ENCODE measurements at places on chromosomes 16 and 17.

DNA sequence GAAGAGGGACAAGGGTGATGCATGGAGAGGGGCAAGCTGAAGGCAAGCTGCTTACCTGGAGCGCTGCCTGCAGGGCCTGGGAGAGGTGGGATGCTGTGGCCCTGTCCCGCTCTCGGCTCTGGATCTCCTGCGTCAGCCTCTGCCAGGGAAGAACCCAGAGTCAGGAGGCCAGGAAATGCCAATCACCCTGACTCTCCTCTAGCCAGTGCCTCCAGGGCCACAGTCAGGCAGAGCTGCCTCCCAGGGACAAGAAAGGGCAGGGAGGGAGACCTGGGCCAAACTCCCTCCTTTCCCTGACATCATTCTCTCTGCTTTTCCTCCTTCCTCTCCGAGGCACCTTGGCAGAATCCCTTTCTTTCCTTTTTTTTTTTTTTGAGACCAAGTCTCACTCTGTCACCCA lies 11.3 kb downstream of the CDK3 start:
- no peak for DNase-seq

DNA sequence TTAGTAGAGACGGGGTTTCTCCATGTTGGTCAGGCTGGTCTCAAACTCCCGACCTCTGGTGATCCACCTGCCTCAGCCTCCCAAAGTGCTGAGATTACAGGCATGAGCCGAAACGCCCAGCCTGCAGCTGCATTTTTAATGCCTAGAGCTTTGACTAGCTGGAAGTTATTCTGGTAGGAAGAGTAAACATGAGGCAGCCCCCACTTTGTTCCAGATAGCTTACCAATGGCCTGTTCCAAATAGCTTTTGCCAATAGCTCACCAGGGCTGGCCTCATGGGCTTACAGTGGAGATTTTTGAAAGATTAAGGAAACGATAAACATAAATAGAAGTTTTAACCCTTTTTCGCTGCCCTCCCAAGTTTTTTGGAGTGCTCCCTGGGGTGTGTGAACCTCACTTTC lies 9.8 kb downstream of the TRPV2 start:
- DNase-seq = no peak

DNA sequence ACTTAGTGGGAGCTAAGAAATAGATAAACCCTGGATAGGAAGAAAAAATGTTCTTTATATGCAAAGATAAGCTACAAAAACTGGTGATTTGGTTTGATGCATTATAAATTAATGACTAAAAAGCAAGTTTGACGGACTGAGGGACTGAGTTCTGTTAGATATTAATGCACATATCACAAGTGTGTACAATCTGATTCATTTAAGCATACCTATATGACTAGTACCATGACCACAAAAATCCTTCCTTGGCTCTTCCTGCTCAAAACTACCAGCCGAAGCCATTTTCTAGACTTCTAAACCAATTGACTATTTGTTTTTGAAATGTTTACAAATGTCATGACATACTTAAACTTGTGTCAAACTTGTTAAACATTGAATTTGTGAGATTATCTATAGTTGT lies 374.5 kb upstream of the MON1B start:
- DNase-seq = no peak

DNA sequence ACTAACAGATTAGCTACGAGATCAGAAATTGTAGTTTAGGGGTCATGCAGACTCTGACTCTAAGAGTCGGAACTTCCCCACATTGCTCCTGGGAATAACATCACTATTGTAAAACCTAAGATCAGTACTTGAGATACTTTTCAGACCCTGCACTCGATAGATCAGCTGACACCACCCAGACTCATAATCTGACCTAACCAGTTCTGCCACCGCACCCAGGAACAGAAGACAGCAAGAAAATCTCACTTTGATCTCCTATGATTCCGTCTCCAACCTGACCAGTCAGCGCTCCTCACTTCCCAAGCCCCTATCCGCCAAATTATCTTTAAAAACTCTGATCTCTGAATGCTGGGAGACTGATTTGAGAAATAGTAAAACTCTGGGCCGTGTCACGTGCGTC lies 27.2 kb upstream of the ASGR2 start:
- DNase-seq = no peak

- no peak for DNase-seq
These were observed 399.9 kb upstream of the CDH11 start for GRCh38 chr16:65521633-65522328.

DNA sequence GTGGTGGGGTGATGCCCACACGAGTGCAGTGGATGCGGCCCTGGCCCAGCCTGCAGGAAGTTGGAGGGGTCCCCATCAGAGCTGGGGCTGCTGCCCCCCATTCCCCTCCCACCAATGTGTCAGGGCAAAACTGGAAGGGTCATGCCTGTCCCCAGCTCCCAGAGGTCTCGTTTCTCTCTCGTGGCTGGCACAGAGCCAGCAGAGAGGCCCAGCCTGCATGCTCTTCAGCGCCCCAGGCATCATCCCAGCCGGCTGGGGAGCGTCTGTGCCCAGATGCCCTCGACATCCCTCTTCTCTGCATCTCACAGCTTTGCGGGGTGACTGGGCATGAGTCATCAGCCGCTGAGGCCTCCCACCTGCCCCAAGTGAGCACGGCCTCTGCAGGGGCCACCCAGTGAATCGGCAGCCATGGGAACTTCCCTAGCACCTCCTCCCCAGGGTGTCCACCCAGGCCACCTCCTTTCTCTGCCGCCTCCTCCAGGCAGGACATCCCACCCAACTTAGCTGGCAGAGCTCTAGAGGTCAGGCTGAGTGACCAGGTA lies 9.8 kb upstream of the CSNK1D start:
- DNase-seq = no peak

DNA sequence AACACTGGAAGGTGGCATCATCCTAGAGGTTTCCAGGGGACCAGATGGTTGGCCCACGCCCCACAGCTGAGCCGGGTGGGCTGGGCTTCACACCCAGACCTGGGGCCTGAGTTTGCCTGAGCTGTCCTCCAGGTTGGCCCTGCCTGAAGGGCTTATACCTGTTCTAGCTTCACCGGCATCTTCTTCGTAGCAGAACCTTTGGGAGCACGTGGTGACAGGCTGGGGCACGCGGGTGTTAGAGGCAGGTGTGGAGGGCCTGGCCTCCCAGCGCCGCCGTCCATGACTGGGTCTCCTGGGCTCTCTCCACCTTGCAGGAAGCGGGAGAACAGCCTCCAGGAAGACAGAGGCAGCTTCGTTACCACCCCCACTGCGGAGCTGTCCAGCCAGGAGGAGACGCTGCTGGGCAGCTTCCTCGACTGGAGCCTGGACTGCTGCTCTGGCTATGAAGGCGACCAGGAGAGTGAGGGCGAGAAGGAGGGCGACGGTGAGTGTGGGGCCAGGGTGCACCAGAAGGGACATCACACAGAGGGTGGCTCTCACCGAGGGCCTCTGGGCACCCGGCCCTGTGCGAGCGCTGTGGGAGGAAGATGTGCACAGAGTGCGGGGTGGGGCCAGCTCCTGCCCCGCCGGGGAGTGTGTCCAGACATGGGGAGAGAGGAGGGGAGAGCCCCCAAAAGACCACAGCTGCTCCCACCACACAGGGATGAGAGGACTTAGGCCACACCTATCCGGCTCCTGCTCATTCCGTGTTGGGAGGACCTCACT lies 4.6 kb upstream of the TEDC2 start:
- DNase-seq = no peak

DNA sequence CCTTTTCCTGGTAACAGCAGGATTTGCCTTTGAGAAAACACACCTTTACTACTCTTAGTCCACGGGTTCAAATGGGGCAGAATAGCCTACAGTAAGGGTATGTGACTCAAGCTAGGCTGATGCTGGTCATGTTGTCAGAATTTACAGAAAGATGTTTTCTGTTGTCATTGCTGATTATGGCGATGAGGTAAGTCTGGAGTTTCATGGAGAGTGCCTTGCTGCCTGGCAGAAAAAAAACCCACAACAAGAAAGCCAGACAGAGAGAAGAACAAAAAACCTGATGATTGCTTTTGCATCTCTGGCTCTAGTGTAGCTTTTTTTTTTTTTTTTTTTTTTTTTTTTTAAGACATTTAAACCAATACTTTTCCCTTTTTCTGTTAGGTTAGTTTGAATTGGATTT lies 47.9 kb downstream of the SLC6A4 start:
- no peak for DNase-seq

GRCh38 chr16:27241658-27242057 lies 26.9 kb downstream of the NSMCE1 start:
- DNase-seq = no peak

- DNase-seq = no peak
These were observed 194.3 kb upstream of the RPL38 start for GRCh38 chr17:74009056-74009625.

GRCh38 chr17:562174-562573 lies 152.5 kb downstream of the VPS53 start:
- DNase-seq = no peak

- no peak for DNase-seq
These were observed 236.6 kb upstream of the NLRP1 start for GRCh38 chr17:5820721-5821456.

DNA sequence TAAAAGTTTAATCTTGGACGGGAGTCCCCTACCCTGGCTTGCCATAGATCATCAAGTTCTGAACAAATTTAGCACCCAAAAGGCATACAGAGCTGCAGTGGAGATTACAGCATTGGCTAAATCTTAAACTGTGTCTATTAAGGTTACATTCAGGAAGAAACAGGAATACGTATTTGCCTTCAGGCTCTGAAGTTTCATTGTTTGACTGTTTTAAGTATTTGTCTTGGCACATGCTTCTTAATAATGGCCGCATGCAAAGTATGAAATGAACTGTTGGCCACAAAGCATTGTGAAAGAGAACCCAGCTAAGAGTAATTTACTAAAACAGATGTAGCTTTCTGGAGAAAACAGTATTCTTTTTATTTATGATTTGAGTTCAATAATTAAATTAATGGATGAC lies 63.9 kb upstream of the CNEP1R1 start:
- DNase-seq = no peak

DNA sequence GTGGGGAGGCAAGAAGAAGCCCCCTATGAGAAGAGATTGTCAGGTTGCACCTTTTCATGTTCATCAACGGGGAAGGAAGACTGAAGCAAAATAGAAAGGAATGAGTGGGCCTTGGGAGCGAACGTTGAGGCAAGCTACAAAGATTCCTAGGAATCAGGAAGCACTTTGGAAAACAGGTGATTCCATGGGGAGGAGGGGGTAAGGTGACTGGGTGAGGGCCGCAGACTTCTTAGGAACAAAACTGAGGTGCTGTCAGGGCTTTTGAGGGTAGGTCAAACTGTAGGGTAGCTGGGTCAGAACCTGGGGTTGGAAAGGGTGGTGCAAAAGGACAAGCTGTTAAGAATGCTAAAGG lies 528 bp downstream of the ITFG1 start:
- DNase-seq = no peak

DNA sequence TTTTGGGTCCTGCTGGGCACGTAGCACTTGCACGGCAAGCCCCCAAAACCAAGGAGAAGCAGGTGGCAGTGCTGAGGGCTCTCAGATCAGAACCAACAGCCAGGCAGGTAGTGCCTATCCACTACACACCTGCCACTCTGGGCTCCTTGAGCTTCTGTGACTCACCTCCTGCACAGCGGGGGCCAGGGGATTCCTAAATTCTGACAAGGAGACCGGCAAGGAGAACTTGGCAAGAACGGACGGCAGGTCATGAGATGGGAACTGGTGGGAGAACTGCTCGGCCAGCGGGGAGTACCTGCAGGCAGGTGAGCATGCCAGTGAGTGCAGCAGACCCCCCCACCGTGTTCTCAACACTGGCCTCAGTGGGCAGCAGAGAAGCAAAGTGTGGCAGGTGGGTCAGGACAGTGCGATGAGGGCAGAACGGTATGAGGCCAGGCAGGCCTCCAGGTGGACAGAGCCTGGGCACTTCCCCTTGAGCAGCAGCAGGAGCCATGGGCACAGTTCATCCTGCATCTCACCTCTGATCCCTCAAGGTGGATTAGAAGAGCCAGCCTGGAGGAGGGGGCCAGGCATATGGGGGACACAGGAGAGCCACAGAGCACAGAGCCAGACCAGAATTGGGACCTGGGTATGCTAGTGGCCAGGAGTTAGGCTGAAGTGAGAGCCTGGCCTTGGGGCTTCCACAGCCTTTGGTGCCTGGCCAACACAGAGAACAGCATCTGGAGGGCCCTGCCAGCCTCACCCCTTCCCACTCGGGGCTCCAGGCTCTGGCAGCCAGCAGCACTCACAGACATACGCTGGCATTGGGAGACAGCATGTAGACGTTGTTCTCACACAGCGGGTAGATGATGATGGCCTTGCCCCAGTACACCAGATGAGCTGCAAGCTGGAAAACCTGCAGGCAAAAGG lies 14.7 kb downstream of the MPG start:
- no peak for DNase-seq
